DMS79 treated with DMSO at 0.1 percent for 48 hours (cell line): ENCODE measurements at places on chromosomes 1 and 21.

DNA sequence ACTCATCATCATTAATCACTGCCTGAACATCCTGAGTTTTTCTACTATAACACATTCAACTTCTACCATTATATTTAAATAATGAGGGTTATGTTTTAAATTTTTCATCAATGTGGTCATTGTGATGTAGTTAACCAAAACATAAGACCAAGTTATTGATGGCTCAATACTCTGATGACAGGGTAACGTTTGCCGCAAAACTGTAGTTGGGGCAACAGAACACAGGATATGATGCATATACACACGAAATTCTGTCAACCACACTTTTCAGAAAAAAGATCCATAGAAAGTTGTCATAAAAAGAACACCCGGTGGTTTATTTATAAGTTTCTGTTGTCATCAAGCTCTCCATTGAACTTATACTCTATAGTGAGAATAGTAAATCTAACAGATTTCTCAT lies 121.7 kb upstream of the COL11A1 start:
- no peak for DNase-seq

DNA sequence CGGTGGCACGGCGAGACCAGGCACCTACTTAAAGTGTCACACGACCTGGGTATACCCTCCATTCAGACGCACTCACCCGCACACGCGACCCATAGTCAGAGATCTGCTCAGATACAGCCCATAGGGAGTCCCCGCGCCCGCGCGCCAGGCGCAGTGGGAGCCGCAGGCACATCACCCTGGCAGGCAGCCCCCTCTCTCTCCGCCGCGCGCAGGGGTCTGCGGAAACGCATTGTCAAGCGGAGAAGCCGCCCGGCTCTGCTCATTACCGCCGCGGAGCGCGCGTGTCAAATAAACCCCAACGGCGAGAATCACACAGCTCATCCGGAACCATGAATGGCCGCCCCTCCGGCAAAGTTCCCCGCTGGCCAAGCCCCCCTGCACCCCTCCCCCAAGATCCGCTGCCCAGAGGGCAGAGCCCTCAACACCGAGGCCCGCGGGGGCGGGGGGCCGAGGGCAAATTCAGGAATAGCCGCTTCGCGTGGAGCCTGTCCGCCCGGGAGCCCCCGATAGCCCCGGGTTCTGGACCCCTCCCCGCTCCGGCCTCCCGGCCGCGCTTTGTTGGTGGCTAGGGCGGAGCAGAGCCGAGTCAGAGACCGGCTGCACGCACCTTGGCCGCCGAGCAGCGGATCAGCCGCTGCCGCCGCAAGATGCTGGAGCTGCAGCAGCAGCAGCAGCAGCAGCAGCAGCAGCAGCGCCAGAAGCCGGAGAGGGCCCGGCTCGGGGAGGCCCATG lies 522 bp downstream of the LRP8 start:
- peak; percentile 16 for DNase-seq

GRCh38 chr1:147379889-147380288 lies 137.4 kb downstream of the CHD1L start:
- DNase-seq = no peak

DNA sequence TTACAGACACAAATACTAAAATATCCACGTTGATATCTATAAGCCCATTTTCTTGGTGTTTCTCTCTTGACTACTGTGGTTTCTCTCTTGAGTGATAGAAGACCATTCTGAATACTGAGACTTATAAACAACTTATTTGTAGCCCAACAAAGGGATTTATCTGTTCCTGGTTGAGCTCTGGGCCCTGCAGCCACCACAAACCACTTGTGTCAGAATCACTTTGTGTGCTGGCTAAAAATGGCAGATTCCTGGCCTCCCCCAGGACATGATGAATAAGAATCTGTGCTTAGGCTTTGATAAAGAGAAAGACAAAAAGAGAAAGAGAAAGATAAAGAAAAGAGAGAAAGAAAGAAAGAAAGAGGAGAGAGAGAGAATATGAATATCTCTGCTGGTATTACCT lies 18.9 kb upstream of the MCOLN2 start:
- no peak for DNase-seq

GRCh38 chr1:182629499-182630096 lies 25.4 kb upstream of the RGS16 start:
- no peak for DNase-seq

GRCh38 chr1:242535986-242536385 lies 11.5 kb upstream of the PLD5 start:
- no peak for DNase-seq

DNA sequence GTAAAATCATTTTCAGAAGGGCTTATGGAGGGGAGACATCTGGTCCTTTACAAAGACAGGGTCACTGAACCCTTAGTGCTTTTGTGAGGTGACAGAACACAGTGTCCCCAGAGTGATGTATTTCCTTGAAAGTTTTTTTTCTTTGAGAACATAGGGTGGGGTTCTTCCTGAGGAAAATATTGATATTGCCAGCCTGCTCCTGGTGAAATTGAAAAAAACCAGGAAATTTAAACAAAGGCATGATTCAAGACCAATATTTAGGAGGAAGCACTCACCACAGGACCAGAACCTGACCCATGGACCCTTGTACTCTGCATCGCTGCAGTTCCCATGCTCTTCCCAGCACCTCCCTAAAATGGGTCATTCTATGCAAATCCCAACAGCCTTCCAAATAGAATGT lies 63.7 kb downstream of the ST6GALNAC3 start:
- DNase-seq = no peak

DNA sequence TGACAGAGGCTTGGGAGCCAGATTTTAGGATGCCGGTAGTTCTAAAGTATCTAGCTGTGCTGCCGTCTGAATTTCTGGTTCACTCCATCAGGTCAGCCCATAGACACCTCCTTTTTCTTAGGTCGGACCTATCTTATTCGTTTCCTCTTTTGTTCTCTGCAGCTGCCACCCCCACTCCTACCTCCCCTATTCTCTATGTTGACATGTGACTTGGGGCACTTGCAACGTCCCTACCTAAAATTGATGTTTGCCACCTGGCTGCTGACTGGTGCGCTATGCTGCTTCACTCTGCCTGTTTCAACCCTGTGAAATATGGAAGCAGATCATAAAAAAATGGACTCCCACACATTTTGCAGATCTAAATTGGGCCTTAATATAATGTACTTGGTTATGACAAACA lies 55.3 kb downstream of the PBX1 start:
- no peak for DNase-seq

- no peak for DNase-seq
Measured at GRCh38 chr1:221078260-221078965, 199.2 kb downstream of the HLX start.

GRCh38 chr1:8625981-8626898 lies 191.2 kb downstream of the RERE start:
- DNase-seq = no peak

GRCh38 chr21:34668803-34669148 lies at the start of gene CLIC6:
CLIC6 (plus strand) TSS chr21:34668994; CDS start chr21:34669389, 395 bp downstream.
- peak; percentile 38 for DNase-seq

DNA sequence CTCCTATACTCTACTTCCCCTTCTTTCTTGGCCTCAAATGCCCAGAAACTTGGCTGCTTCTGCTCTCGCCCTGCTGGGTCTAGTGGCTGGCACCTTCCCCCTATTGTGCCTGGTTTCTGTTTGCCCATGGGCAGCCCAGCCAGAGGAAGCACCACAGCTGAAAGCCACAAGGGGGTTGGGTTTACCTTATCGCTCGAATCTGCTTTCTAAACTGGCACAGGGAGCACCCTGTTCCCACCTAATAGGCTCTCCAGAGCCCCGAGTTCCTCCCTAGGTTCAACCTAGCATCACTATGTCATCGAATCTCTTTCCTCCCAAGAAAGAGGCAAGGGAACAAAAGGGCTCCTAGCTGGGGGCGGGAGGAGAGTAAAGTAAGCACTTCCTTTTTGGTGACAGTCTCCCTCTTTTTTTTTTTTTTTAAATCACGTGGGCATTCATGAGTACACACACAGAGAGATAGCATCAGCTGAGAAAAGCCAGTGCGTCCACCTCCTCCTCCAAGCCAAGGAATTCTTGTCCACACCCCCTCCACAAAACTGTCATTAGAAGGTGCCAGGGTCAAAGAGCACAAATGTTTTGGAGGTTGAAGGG lies 72.8 kb downstream of the PLEKHA6 start:
- DNase-seq = peak; percentile 68

GRCh38 chr1:25608488-25609178 lies 8.0 kb upstream of the MAN1C1 start:
- DNase-seq = no peak

GRCh38 chr1:5389101-5389885 lies 602.9 kb downstream of the NPHP4 start:
- DNase-seq = no peak

DNA sequence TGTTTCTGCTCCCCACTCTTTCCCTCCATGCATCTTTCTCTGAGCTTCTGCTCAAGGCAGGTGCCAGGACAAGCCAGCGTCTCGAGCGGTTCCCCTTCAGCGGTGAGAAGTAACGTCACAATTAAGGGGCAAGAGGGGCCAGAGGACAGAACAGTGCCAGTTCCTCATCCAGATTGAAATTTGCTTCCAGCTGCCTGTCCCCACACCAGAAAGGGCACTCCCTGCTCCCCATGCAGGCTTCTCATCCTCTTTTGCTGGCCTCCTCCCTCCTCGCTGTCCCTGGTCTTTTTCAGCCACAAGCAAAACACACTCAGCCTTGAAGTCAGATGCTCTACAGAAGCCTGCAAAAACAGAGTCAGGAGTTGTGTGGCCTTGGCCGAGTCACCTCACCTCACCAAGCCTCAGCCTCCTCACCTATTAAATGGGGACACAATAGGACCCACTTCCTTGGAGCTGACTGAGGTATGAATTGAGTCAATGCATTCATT lies 35.0 kb upstream of the ECE1 start:
- peak; percentile 85 for DNase-seq

DNA sequence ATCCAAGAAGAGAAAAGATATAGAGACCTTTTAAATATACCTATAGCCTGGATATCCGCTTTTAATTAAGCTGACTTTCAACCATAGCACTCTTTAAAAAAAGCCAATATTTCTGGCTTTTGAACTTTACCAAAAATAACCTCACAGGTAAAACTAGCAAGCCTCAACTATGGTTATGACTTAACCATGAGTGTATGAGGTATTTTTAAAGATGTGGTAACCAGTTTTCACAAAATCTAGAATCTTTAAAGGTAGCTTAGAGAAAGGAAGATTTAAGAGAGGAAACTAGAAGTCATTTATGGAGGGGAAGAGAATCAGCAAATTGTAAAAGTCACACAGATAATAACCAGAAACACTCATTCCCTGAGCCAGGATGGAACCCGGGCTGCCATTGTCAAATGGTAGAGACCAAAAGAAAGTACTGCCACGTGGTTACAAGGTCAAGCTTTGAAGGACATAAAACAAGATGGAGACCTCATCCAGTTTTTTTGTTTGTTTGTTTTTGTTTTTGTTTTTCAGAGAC lies 288.4 kb upstream of the RGS18 start:
- no peak for DNase-seq

GRCh38 chr1:26784023-26784871 lies 3.5 kb upstream of the PIGV start:
- no peak for DNase-seq

DNA sequence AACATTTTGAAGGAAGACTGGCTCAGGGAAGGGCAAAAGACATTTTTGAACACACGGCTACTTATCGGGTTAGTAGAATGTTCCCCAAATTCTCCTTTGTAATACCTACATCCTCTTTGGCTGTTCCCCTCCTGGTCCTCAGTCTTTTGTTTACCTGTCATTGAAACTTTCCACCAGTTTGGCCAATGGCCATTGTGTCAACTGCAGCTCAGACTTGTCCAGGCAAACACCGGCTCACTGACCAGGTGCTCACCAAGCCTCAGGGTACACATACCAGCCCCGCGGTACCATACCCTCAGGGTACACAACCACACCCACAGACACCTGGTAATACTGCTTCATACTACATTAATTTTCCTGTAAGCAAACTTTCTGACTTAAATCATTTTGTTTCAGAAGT lies 84.8 kb upstream of the ZNF648 start:
- DNase-seq = no peak

GRCh38 chr1:150760013-150760412 lies 5.6 kb downstream of the CTSS start:
- no peak for DNase-seq

GRCh38 chr1:2988256-2988655 lies 33.0 kb upstream of the ACTRT2 start:
- DNase-seq = no peak

- DNase-seq = no peak
Measured at GRCh38 chr1:56265216-56265615, 314.1 kb downstream of the PLPP3 start.

- DNase-seq = no peak
Measured at GRCh38 chr1:108831225-108831624, 25.7 kb downstream of the AKNAD1 start.

- no peak for DNase-seq
Measured at GRCh38 chr21:34881421-34881820, 167.7 kb downstream of the RUNX1 start.
